A549 treated with ZK216348 at 1 μM for 4 hours (cell line): ENCODE measurements at places on chromosomes 2 and 18. TPM values are rescaled to one million over a fixed set of nuclear protein-coding genes. Genes with fewer than 3 reads are reported as not detected.

The GALNT13 gene
- total RNA-seq = 7.2 to 15.2 TPM (median 10.7 TPM) in 5 replicates

The KIAA2012 gene
- not detected in 5 replicates for total RNA-seq

The CMPK2 gene
- total RNA-seq = 0.54 to 1.6 TPM (median 1.2 TPM) in 5 replicates

The PLEK gene
- not detected in 5 replicates for total RNA-seq

The RRM2 gene
- 178 to 242 TPM (median 221 TPM) in 5 replicates for total RNA-seq

The PLCD4 gene
- 0.24 to 0.90 TPM (median 0.46 TPM) in 5 replicates for total RNA-seq

The LRRC30 gene
- total RNA-seq = not detected in 5 replicates

The LINC00305 gene
- not detected in 5 replicates for total RNA-seq

The SP140 gene
- 0.22 to 0.39 TPM in 2 of 5 replicates, not detected in the others for total RNA-seq

The DPP4 gene
- 0.27 to 0.79 TPM (median 0.60 TPM) in 5 replicates for total RNA-seq

The SCN3A gene
- 0.01 to 0.02 TPM in 2 of 5 replicates, not detected in the others for total RNA-seq

The SOX11 gene
- total RNA-seq = not detected in 5 replicates

The CFC1 gene
- total RNA-seq = not detected in 5 replicates

The SIX2 gene
- total RNA-seq = 0.33 to 0.79 TPM (median 0.72 TPM) in 5 replicates

The ANKRD62 gene
- not detected in 5 replicates for total RNA-seq

The TSHZ1 gene
- total RNA-seq = 4.8 to 7.0 TPM (median 6.5 TPM) in 5 replicates

The SERPINB8 gene
- total RNA-seq = 7.4 to 10.5 TPM (median 10.3 TPM) in 5 replicates

The PCARE gene
- not detected in 5 replicates for total RNA-seq

The NBAS gene
- total RNA-seq = 13.5 to 16.4 TPM (median 16.2 TPM) in 5 replicates

The CCDC85A gene
- 0.12 to 0.28 TPM (median 0.17 TPM) in 5 replicates for total RNA-seq

The GPR45 gene
- total RNA-seq = not detected in 5 replicates

The PROC gene
- 2.9 to 6.0 TPM (median 4.3 TPM) in 5 replicates for total RNA-seq

The SERPINB4 gene
- 0.17 to 0.25 TPM (median 0.18 TPM) in 3 of 5 replicates, not detected in the others for total RNA-seq

The GPR17 gene
- total RNA-seq = 0.19 TPM in 1 of 5 replicates, not detected in the others

The TNS1 gene
- 7.4 to 21.4 TPM (median 12.6 TPM) in 5 replicates for total RNA-seq

The ST6GAL2 gene
- total RNA-seq = 11.4 to 21.9 TPM (median 19.2 TPM) in 5 replicates

The WNT10A gene
- total RNA-seq = 0.19 to 0.31 TPM in 2 of 5 replicates, not detected in the others

The PIEZO2 gene
- 0.47 to 1.5 TPM (median 1.2 TPM) in 5 replicates for total RNA-seq

The GALNT14 gene
- 37.1 to 50.5 TPM (median 47.5 TPM) in 5 replicates for total RNA-seq

The NETO1 gene
- total RNA-seq = not detected in 5 replicates
